AG10803 (cell line): ENCODE measurements at places on chromosomes 5 and 9.

DNA sequence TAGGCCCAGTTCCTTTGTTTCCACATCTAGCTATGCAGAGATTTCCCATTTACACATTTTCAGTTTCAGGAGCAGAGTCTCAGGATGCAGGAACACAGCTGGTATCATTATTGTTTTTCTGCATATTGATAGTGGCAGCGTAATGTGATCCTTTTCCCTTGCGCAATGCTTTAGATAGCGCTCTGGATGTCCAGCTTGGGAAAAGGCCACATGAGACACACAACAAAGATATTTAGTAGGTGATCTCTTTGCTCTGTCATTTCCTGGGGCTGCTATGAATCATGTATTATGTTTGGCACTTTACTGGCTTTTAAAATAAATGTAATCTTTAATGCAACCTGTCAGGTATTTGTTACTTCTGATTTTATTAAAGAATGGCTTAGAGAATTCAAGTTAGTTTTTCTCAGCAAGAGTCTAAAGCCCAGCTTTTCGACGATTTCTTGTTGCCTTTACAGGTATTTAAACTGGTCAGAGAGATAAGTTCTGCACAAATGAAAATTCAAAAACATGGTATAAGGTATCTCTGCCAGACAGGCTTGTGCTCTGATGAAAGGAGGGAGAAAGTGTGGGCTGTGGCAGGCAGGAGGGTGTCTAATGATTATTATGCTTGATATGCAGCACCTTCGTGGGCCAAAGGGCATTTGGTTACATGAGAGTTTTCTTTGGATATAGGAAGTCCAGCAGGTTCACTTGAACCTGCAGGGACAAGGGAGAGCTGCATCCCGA is 42.2 kb downstream of the PTTG1 start:
- DNase-seq = peak; percentile 67

- DNase-seq = peak; percentile 87
These were observed 415.8 kb upstream of the PIK3R1 start for GRCh38 chr5:67799732-67800234.

DNA sequence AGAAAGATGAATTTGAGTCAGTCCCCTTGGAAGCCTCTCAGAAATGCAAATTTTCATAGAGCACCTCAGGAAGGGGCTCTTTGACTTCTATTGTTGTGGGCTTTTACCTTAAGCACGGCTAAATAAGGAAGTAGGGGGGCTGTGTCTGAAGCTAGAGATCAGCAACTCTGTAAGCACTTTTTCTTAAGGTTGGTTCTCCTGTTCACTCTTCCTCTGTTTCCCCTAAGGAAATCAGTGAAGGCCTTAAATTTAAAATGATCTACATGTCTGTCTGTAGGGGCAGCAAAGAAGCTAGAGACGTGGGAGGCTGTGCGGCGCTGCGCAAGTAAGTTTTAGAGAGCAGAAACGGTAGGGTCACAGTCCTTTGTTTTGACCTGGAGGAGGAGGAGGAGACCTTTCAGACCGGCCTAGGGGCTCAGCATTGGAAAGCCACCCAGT is 1.2 kb upstream of the CDC14B start:
- no peak for DNase-seq

DNA sequence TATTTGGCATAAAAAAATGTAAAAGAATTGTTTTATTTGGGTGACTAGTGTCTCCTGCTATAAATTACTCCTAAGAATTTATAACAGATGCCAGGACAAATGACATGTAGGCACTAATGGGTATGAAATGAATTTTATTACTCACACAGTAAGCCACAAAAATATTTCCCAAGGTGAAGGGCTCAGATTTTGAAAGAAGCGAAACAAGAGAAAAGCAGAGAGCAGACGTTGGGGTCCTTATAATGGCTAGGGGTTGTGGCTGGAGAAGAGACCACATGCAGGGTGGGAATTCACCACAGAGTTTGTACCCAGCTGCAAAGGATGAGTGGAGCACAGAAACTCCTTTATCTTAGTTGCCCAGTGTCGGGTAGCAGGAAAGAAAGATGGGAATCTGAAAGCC is 45.0 kb upstream of the PRR16 start:
- DNase-seq = peak; percentile 29

GRCh38 chr5:88678770-88679381 is 204.1 kb downstream of the MEF2C start:
- no peak for DNase-seq

DNA sequence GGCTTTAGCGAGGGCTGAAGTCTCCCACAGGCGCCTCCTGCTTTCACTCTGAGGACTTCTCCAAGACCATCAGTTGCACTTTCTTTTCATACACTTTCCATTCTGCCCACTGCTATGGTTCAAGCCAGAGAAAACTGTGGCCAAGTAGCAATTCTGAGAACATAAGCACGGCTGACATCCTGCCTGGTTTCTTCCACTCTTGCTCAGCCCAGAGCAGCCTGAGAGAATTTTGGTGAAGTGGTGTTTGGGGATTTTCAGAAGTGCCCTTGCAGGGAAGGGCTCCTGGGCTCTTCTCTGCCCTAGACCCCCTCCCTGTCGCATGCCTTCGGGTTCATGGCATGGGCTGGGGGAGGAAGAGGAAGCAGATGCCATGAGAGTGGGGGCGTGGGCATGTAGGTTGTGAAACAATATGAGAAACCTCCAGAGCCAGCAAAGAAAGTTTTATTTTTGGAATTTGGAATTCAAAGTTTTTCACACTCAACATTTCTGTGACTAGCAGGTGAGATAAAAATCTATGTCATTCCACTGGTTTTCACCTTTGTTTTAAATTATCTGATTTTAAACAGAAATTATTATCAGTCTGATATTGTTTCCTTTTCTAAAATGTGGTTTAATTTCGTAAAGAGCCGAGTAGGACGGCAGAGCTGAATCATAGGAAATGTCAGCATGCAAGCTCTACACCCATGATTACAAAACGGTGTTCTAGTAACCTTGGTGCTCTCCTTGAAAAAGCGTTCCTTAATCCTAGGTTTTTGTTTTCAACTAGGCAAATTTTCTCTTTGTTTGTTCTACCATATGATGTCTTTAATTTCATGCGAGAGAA is 27.8 kb upstream of the TNFSF8 start:
- no peak for DNase-seq

DNA sequence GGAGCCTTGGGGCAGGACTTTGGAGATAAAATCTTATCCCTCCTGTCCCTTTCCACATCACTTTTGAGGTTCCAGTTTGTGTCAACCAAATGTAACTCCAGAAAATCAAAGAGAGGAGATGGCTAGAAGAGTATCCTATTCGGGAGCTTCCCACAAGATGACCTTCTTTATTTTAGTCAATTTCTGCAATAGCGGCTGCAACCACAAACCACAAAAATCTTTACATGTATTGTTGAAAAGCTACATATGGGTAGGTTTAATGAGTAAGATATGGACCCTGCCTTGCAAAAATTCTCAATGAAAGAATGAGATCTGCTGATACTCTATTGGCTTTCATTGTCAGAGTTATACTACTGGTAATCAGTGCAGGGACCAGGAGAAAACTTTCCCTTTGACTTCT is 92.2 kb upstream of the MAMDC2 start:
- DNase-seq = peak; percentile 66

DNA sequence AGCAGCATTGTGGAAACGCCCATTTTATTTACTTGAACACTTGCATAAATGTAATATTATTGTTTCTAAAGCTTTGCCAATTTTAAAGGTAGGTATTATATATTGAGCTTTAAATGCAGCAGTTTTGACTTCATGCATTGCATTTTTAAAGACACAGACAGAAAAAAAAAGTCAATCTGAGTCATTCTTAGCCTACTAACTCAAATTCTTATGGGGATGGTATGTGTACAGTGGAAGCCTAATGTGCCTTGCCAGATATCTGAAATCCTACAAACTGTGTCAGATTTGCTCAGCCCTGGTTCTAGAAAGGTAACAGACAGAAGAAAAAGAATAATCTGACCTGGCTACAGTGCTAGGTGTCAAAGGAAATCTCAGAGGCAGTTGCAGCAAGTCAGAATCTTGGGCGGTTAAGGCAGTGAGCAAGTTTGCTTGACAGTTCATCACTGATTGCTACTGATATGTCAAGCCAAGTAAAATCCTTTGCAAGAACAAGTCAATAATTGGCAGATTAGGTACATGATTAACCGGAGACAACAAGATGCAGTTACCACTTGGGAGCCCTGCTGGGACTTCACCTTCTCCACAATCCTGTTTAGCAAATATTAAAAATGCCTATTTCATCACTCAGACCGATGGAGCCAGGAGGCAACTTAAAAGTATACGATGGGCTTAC is 224.8 kb upstream of the WWC1 start:
- DNase-seq = no peak

DNA sequence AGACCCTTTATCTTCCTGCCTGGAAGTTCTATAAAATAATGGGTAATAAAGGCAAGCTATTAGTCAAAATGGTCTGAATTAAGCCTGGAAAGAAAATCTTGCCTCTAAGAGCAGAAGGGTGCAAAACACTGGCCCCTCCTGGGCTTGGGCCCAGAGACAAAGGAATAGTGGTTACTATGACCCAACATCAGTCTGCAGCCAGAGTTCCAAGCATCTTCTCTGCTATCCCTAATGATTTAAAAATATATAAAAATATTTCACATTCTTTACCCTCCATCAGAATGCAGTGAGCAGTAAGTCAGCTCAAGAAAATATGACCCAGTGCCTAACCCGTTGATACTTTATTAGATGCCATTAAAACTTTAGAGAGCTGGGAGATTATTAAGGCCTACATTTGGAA is 14.7 kb downstream of the TNFAIP8 start:
- DNase-seq = peak; percentile 73

- DNase-seq = peak; percentile 91
These were observed 77.7 kb downstream of the ARSB start for GRCh38 chr5:78907255-78907891.

- DNase-seq = no peak
These were observed 146.6 kb upstream of the SLC24A2 start for GRCh38 chr9:19935422-19935821.

- DNase-seq = peak; percentile 85
These were observed 41.2 kb upstream of the RIOK2 start for GRCh38 chr5:97224112-97224750.

- no peak for DNase-seq
These were observed 44.7 kb upstream of the PRLR start for GRCh38 chr5:35274839-35275509.

DNA sequence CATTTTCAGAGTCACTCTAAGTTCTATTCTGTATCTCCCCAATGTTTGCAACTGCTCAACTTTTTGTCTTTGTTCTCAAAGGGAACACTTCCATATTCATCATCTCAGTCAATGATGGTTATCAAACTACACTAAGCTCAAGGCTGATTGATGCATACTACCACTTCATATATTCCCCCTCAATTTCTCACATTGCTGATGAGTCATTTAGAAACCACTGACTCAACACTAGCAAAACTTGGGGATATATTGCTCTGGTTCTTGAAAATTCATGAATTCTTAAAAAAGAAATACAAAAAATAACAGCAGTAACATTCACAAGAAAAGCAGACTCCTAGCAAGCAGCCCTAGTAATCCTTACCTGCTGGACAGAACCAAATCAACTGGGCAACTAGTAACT is 52.2 kb downstream of the ABHD17B start:
- DNase-seq = no peak

DNA sequence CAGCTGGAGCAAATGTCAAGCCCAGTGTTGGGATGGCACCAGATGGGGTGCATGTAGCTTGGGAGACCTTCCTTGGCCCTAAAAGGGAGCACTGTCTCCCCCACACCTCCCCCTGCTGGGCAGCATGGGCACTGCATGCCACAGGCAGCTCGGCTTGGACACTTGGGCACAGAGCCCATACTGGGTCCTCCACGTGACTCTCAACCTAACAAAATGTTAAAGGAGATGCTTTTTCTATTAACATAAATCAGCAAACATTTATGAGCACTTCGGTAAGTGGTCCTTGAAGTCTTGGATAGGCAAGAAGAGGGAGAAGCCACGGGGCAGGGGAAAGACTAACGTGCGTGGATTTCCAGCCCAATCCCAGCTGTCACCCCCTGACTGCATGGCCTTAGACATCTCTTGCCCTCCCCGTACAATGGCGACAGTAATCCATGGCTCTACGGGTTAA is 23.9 kb upstream of the MAPK9 start:
- peak; percentile 42 for DNase-seq

- no peak for DNase-seq
These were observed 4.0 kb downstream of the NAIF1 start for GRCh38 chr9:128062846-128063831.

DNA sequence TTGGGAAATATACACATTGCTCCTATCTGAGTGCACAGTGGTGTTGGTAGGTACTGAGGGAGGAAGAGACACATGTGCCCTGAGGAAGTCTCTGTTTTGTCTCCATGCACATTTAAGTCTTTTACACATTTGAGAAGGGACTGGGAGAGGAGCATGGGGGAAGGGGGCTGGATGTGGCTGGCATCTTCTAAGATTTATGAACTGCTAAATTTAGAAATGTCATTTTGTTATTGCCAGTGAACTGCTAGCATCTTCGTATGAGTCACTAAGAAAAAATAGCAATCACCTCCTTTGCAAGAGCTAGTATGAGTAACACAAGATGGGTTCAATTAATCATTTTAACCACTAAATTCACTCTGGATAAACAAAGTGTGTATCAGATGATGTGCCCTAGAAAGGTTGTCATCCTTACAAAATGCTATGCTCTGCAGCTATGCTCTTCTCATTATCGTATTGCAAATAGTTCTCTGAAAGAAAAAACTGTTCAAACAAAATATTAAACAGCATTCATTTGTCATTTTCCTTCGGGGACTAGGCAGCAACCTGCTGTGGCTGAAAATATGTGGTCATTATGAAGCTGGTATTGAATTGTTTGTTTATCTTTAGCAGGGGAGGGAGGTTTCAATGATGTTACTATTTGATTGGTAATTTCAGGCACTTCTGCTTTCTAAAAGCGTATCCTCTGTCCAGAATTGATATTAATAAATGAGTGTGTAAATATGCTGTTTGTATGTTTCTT is 236.5 kb downstream of the DMRTA1 start:
- peak; percentile 76 for DNase-seq

- DNase-seq = no peak
These were observed 5.7 kb upstream of the SEC16A start for GRCh38 chr9:136488247-136489214.

- peak; percentile 90 for DNase-seq
These were observed 86.0 kb downstream of the FBXL7 start for GRCh38 chr5:15585841-15586591.

DNA sequence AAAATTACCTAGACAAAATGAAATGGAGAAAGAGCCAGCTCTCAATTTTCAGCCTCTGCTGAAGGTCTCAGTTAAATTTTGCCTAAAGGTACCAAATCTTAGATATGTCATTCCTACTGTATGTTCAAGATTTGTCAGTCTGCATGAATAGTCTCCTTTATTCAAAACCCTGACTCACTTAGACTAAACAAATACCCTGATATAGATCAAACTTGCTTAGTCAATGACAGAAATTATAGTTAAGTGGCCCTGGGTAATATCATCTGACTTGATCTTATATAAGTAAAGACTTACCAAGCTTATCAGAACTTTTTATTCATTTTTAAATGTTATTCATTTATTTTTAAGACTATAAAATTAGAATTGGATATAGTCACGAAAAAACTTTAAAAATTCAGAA is 12.2 kb downstream of the MEGF9 start:
- DNase-seq = no peak
